ENCODE measurements at places on chromosomes 6 and 20. TPM values are rescaled to one million over a fixed set of nuclear protein-coding genes. Genes with fewer than 3 reads are reported as not detected.

DNA sequence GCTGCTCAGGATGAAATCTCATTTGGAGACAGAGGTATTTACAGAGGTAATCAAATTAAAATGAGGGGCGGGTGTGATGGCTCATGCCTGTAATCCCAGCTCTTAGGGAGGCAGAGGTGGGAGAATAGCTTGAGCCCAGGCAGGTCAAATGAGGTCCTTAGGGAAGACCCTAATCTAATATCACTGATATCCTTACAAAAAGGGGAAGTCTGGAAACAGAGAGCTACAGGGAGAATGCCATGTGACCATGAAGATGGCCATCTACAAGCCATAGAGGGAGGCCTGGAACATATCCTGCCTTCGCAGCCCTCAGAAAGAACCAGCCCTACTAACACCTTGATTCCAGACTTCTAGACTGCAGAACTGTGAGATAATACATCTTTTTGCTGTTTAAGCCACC lies 8.3 kb downstream of the MTCL3 start:
- no peak for DNase-seq

DNA sequence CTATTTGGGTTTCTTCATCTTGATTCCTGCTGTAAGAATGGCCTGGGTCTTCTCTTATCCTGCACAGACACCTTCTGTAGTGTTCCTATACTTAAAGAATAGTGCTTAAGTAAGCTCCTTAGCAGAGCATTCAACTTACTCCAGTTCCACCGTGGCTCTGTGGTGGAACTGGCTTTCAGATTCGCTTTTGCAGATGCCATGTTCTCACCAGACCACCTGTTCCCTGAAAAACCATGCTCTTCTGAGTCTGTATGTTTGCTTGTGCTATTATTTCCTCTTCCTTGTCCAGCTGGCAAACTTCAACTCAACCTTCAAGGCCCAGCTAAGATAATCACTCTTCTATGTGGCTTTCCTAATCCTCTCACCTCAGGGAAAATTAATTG lies 4.9 kb downstream of the ELMO2 start:
- no peak for DNase-seq

DNA sequence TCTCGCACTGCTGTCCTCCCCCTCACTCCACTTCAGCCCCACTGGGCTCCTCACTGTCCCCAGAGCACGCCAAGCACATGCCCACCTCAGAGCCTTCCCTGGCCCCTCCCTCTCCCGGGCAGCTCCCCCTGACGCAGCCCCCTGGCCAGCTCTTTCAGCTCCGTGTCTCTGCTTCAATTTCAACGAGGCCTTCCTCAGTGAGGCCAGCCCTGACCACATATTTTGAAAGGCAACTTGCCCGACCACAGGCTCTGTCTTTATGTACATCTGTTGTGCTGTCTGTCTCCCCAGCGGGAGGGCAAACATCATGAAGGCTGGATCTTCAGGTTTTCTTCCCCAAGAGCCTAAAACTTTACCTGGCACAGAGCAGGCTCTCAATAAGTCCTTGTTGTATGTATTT lies 44.6 kb downstream of the JPH2 start:
- no peak for DNase-seq

GRCh38 chr6:20386218-20386617 lies 15.5 kb upstream of the E2F3 start:
- no peak for DNase-seq

DNA sequence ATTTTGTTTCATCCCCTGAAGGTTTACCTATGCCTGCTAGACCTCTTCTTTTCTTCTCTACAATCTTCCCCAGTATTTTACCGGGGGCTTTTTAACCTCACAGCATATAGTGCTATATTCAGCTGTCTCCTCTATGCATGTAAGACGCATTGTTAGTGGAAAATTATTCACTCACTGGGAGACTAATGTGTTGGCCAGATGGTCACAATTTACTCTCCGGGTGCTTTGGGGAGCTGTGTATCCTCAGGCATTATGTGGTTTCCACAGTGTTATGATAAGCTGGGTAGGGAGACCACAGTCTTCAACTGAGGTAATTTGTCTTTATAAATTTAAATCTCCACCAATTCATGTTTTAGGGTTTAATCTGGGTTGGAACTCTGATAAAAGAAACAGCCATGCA lies 553.8 kb upstream of the PTCHD4 start:
- DNase-seq: no peak

GRCh38 chr6:142954844-142955243 lies 9.9 kb upstream of the HIVEP2 start:
- DNase-seq: no peak

Gene CGA
- polyA plus RNA-seq: 0.56 TPM

Gene LPA
- 0.26 TPM for polyA plus RNA-seq

Gene SSTR4
- polyA plus RNA-seq: 0.34 TPM

Gene RNF144B
- 18.2 TPM for polyA plus RNA-seq
